Fibroblast of skin of left biceps (primary cell): ENCODE measurements at places on chromosomes 5 and 9.

GRCh38 chr5:138706655-138707480, 46.4 kb upstream of the CTNNA1 start:
- peak; percentile 50 for DNase-seq

- DNase-seq = no peak
These were observed 767 bp upstream of the ZDHHC11 start for GRCh38 chr5:851553-851952.

GRCh38 chr5:141596867-141597266, 21.9 kb downstream of the DIAPH1 start:
- no peak for DNase-seq

DNA sequence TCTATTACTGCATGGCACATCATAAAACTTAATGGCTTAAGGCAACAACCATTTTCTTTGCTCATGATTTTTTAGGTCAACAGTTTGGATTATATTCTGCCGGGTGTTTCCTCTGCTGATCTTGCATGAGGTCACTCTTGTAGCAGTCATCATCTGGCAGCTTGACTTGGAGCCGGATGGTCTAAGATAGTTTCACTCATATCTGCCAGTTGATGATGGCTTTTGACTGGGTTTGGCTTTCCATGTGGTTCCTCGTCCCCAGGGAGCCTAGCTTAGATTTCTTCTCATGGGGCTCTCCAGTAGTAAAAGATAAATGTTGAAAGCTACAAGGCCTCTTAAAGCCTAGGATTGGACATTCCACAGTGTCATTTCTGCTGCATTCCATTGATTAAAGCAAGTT, 27.4 kb downstream of the LNPEP start:
- DNase-seq = no peak
